Upper lobe of right lung (tissue), 1 donor: ENCODE measurements at places on chromosomes 2 and 18.

DNA sequence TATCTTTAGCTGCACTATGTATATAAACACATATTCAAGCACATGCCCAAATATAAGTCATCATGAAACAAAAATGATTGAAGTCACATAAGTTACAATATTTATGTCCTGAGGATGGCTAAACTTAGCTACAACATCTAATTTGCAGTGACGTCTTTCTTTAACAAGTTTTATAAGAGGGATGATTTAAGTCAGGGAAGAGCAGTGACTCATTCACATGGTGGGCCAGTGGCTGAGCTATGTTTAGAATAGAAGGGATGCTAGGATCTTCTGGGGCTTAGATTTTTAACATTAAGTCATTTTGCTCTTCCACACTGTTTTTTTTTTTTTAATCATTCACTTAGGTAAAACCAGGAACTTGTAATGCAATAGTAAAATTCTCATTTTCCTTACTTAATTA, 22.3 kb downstream of the ADCYAP1 start:
- no peak for DNase-seq

- no peak for DNase-seq
These were observed 650.4 kb downstream of the RNF144A start for GRCh38 chr2:7567646-7568045.

GRCh38 chr2:83378921-83379320, 1080.2 kb downstream of the SUCLG1 start:
- DNase-seq, result no peak

GRCh38 chr2:227767830-227768229, 22.1 kb downstream of the SCYGR8 start:
- DNase-seq, result no peak

GRCh38 chr2:163665817-163666216, 70.0 kb downstream of the FIGN start:
- no peak for DNase-seq

- no peak for DNase-seq
These were observed 530.8 kb downstream of the ADCYAP1 start for GRCh38 chr18:1435487-1435886.

- DNase-seq, result no peak
These were observed 50.5 kb upstream of the LGALSL start for GRCh38 chr2:64403426-64403825.

- DNase-seq, result no peak
These were observed 100.1 kb upstream of the RNF152 start for GRCh38 chr18:61992923-61993322.

- no peak for DNase-seq
These were observed 54.6 kb downstream of the PIKFYVE start for GRCh38 chr2:208320686-208321085.

- no peak for DNase-seq
These were observed 17.0 kb downstream of the TMEM177 start for GRCh38 chr2:119696005-119696404.

DNA sequence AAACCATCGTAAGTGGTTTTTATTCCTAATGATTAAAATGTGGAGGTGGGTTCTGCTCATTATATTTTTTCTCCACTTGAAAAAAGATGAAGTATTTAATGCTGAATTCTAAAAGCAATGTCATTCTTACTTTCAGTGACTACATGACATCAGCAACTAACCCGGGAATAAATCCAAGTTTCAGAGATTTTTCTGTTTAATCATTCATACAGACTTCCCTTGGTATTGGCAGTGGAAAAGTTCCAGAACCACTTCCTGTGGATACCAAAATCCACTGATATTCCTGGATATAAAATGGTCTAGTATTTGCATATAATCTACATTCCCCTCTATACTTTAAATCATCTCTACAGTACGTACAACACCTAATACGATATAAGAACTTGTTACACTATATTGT, 128.6 kb downstream of the ZNF532 start:
- DNase-seq, result no peak

DNA sequence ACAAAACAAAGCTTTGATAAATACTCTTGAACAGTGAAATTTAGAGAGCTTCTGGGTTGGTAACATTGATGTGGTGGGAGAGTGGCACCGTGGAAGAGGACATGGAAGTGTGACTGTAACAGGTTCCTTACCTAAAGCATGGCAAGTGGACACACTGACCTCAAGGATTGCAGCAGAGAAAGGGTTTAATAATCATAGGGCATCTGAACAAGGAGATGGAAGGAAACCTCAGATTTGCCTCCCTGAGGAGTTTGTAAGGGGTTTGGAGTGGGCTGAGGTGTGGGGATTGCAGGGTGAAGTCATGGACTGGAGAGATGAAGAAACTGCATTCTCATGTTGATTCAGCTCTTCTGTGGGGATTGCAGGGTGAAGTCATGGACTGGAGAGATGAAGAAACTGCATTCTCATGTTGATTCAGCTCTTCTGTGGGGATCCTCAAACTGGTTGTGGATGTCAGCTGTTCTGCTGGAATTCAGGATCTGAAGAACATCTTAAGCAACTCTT, 83.8 kb upstream of the TLK1 start:
- DNase-seq, result no peak

DNA sequence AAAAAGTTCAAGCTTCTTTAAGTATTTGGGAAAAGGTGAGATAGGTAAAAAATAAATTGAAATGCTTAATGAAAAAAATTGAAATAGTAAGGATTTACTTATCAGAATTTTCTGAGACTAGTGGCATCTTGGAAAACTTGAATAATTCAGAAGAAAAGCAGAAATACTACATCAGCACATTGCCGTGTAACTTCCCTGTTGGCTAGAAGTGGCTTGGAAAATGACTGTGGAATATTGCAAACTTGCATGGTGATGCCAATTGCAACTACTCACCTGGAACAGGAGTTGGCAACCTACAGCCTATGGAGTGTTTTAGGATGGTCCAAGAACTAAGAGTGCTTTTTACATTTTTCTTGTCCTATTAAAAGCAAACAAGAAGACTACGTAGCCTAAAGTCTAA, 603.5 kb upstream of the VRK2 start:
- DNase-seq, result no peak

DNA sequence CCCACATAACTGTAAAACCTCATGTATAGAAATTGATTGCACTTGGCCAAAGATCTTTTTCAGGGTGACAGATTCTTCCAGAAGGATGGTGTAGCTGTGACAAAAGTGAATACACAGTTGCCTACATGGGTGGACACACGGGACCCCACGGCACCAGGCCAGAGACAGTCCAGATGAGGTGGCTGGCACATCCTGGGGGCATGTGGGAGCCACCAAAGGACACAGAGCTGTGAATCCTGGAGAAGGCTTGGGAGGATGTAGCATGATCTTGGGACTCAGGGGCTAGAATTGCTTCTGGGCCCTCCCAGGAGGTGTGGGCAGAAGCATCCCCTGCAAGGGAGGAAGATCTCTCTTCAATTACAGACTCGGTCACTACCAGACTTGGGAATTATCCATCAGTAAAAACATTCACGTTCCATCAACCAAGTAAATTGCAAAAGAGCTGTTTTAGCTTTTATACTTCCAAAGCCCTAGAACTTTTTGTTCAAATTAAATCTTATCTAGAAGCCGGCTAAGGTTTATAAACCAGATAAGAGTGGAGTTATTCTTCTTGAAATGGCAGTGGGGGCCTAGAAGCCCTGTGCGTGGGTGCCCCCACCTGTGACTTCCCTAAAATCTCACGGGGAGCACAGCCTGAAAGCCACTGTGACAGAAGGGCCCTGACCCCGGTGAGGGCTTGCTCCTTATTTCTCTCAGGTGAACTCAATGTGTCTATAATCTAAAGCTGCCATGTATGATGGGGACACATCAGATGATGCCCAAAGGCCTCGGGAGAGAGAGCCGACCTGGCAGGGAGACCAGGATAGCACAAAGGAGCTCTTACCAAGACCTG, 81.7 kb downstream of the SEPTIN10 start:
- DNase-seq, result no peak

- DNase-seq, result no peak
These were observed 28.7 kb downstream of the SMAD2 start for GRCh38 chr18:47901624-47902362.

- DNase-seq, result no peak
These were observed 41.9 kb upstream of the ZFP36L2 start for GRCh38 chr2:43268066-43268953.

DNA sequence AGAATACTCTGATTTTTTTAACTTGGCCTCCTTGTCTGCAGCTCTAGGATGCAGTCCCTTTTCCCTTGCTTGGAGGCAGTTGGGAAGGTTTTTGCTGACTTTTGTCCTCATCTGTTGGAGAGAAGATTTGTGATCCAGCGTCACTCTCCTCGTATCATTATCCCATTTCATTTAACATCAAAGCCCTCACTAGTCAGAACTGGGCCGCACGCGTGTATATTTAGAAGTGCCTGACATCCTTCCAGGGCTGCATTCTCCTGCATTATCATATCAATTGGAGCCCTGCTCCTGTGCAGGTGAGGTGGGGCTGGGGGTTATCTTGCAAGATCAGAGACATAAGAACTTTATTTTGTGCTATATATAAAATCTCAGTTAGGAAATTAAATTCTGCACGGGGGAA, 435.1 kb upstream of the HS6ST1 start:
- DNase-seq, result no peak

GRCh38 chr18:31099450-31100230, 2.6 kb downstream of the DSC2 start:
- no peak for DNase-seq

DNA sequence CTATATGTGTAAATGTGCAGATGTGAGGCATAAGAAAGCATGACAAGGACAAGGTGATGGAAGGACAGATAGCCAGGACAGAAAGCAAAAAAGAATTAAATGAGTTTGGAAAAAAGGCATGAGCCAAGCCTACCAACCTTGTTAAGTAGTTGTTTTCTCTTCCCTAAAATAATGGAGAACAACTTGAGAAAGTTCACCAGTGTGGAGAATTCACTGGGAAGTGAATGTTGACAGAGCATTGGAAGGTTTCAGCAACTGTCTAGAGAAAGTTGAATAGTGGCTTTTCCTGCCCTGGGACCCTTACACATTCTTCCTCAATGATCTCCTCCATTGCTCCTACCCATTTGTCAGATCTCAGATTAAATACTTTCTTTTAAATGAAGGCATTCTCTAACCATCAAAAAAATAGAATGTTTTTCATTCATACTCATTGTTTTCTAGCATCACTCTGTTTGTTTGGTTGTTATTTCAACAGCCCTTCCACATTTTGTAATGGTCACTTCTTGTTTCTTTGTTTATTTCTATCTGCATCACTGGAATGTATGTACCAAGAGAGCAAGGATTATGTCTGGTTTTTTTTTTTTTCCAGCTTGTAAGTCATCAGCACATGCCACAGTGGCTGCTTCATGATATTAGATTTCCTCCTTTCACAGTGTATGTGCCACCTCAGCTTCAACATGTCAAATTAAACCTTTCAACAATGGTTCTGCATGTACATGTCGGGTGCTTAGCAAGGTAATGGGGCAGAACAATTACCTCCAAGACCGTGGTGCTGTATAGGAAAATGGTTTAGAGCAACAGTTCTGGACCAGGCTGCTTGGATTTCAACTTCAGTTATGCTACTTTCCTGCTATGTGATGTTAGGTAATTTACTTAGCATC, 586.0 kb upstream of the VRK2 start:
- DNase-seq, result no peak
